ENCODE measurements at places on chromosomes 12 and 14.

DNA sequence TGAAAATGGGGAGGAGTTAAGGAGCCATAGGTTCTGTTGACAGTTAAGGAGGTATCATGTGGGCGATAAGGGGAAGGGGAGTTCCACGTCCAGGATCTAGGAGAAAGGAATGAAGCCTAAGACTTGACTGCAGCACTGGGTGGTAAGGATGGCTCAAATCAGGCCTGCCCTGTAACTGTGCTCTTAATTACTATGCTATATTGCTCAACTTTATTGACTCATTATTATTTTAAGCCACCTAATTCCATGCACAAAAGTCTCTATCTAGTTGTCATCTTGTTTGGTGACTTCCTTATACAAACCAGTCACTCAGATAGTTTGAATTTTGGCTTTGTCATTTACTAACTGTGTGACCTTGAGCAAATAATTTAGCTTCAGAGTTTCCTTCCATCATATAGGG is 242.1 kb upstream of the ARHGAP5 start:
- no peak for DNase-seq

DNA sequence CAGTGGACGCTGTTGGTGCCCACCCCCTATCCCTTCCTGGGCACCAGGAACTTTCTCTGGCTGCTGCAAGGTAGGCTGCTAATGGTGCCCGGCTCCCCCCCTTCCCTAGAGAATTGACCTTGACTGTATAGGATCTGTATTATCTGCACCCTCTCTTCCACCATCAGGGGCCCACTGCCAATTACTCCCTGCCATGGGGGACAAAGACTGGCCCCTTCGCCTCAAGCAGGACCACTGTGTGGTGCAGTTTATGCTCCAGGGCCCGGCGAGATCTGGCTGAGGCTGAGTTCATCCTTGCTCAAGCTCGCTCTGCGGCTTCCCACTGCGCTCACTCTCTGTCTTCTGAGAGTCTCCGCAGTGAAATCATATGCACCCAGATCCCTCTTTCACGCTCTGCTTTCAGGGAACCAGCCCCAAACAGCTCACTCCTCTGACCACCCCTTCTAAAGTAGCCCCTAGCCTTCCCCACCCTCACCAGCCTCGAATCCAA is 95.2 kb downstream of the LGMN start:
- no peak for DNase-seq

GRCh38 chr14:105528586-105529318 is 2.4 kb downstream of the TMEM121 start:
- no peak for DNase-seq

DNA sequence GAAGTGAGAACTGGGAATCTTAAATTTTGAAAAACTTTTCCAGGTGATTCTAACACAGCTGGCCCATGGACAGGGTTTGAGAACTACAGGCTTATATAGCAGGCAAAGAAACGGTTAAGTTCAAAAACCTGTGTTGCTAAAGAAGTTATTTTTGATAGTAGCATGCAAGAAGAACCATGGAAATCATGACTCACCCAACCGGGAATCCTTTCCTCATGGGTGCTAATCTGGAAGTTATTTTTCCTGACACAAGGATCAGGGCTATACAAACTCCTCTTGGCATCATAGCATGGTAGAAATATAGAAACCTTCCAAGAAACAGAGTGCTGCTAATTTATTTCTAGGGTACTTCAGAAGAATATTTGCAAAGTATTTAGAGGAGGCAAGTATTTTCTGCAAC is 588.7 kb downstream of the CCER1 start:
- DNase-seq, result peak; percentile 60

GRCh38 chr14:32825058-32825457 is 113.6 kb upstream of the NPAS3 start:
- no peak for DNase-seq

DNA sequence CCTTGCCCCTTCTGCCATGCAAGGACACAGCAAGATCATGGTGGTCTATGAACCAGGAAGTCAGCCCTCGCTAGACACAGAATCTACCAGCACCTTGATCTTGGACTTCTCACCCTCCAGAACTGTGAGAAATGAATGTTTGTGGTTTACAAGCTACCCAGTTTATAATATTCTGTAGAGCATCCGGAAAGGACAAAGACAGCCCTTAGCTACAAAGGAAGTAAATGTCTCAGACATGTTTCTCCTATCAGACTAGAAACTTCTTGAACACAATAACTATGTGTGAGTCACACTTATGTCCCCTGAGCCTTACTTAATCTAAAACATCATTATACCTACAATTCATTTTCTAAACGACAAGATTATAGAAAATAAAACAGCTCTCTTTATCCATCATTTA is 176.7 kb downstream of the KLHL28 start:
- DNase-seq, result peak; percentile 12

GRCh38 chr12:132170637-132171292 is 26.5 kb downstream of the NOC4L start:
- no peak for DNase-seq

DNA sequence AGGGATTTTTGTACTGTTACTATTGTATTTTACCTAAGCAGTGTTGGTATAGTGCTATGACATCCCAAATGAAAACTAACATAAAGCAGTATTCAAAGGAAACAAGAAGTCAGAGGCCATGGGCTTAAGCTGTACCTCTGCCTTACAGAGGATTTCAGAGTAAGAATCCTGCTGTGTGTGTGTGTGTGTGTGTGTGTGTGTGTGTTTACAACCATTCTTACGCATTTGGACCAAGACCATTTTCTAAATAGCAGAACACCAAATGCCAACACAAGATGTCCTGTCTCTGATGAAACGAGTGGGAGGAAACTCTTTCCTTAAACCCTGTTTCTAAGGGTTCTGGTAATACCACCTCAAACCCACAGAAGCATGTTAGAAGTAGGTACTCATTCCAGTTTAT is 64.4 kb downstream of the PPP1R36 start:
- peak; percentile 45 for DNase-seq

- DNase-seq, result no peak
Observed at GRCh38 chr14:34583525-34583924, 44.0 kb upstream of the EAPP start.

DNA sequence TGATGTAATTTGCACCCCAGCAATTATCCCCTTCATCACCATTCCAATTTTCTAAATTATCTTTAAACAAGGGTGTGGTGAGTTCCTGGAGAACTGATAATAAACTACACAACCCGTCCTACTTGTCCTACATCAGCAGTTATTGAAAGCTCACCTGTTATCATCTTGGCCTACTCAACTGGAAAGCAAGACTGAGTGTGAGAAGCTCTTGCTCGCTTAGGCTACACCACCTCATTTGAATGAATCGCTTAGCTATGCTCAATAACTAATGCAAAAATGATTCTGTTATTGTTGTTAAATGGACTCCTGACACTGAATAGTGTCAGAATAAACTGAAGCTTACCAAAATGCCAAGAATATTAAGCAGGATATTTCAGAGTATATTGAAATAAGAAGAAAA is 115.4 kb upstream of the BTG1 start:
- no peak for DNase-seq

- DNase-seq, result no peak
Observed at GRCh38 chr14:103721334-103722120, 5.9 kb downstream of the ZFYVE21 start.

GRCh38 chr12:101074940-101075680 is 134.9 kb downstream of the SLC5A8 start:
- DNase-seq, result no peak

DNA sequence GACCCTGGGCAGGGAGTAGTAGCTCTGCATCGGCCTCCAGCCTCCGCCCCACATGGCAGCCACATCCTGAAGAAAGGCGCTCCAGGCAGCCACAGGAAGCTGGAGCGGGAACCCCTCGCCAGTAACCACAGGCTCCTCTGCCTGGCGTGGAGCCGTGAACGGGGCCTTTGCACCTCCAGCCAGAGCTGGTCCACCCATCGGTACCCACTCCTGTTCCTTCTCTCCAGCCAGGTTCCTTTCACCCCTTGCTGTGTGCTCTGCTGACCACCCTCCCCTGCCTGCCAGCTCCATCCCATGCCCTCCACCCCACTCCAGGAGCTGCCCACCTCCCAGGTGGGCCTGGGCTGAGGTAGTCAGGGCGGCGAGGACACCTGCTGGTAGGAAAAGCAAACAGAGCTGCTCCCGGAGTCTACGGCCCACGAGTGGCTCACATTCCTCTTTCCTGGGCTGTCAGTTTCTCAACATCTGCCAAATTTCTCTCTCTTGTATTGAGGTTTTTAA is 2.7 kb downstream of the TGFB3 start:
- peak; percentile 18 for DNase-seq

DNA sequence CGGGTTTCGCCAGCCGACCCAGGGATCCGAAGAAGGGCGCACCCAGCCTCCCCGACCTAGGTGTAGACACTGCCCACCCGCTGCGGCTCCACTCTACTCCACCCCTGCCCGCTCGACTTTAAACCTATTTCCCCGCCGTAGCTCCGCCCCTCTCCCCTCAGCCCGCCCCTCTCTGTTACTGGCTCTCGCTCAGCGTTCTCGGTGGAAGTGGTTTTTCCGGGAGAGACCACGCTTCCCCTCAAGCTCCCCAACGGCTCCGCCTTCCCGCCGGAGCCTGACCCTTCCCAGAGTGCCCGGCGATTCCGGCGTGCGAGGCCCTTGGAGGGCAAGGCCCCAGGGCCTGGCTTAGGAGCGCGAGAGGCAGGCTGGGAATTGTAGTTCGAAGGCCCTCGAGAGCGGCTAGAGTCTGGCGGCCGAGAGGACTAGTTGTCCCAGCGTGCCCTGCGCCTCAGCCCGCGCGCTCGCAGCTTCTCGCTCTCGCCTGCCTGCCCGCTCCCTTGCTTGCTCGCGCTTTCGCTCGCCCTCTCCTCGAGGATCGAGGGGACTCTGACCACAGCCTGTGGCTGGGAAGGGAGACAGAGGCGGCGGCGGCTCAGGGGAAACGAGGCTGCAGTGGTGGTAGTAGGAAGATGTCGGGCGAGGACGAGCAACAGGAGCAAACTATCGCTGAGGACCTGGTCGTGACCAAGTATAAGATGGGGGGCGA is at the start of gene PA2G4:
TSS of gene PA2G4 (plus strand) at position 451 of the 706 bp plus-strand sequence. CDS start at position 630, 179 bp downstream.
- DNase-seq, result peak; percentile 99

GRCh38 chr12:103688376-103689063 is 101.4 kb downstream of the STAB2 start:
- no peak for DNase-seq

DNA sequence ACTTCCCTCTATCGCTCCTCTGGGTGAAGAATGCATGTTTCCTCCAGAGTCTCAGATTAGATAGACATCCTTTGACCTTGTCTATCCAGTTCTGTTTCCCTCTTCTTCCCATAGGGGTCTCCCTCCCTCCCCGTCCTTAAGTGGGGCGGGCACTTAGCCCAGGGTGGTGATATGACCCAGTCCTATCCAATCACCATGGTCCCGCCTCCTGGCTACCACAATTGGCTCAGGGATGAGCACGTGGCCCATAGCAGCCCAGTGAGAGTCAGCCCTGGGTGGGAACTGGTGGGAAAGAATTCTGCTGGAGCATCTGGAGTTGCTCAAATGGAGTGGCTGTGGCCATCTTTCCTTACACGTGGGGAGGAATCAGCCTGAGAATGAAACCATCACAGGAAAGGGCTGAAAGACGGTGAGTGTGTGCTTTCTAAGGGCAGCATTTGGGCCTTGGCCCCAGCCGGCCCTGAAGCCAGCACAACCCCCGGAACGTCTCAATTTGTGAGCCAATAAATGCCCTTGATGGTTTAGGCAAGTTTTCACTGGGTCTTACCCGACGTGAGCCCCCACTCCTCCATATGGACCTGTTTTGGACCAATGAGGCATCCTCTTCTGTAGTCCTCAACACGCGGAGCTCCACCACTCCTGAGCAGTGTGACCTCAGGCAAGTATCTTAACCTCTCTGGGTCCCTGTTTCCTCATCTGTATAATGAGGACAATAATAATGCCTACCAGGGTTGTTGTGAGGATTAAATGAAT is 14.4 kb upstream of the MLXIP start:
- DNase-seq, result peak; percentile 99

GRCh38 chr14:23877111-23877510 is 76.5 kb upstream of the DHRS4 start:
- DNase-seq, result no peak

GRCh38 chr12:117091758-117092510 is 7.3 kb downstream of the TESC start:
- DNase-seq, result no peak

GRCh38 chr14:31261859-31262731 is 54.5 kb upstream of the HECTD1 start:
- peak; percentile 34 for DNase-seq

Measured in mesenchymal stem cell (in vitro differentiated cells and primary cell).